Activated T-cell treated with anti-CD3 and anti-CD28 coated beads, Interleukin-2, amount 50 U/mL, for 72 hours (primary cell): ENCODE measurements at places on chromosomes 12 and 14. TPM values are rescaled to one million over a fixed set of nuclear protein-coding genes. Genes with fewer than 3 reads are reported as not detected.

GRCh38 chr14:58200846-58201245 lies 897 bp downstream of the ACTR10 start:
- DNase-seq = no peak

DNA sequence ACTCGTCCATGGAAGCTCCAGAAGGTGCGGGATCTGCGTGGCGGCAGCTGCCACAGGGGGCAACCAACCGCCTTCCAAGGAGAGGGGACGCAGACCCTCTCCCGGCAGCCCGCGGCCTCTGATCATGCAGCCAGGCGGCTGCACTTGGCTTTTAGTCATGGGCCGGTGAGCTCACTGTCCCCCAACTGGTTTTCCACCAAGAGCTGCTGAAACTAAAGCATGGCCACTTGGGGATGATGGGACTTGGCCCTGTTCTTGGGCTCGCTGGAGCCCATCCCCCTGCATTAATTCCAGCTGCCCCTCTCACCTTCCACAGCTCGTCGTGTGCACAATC lies 39.1 kb downstream of the CCDC85C start:
- no peak for DNase-seq

DNA sequence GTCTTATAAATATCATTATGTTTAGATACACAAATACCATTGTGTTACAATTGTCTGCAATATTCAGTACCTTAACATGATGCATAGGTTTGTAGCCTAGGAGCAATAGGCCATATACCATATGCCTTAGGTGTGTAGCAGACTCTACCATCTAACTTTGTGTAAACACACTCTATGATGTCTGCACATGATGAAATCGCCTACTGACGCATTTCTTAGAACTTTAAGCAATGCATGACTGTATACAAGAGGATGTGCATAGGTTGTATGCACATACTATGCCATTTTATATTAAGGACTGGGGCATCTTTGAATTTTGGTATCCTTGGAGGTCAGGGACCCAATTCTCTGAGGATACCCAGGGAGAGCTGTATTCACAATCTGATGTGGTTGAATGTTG lies 10.1 kb upstream of the BTG1 start:
- no peak for DNase-seq

The CACNA2D4 gene
- total RNA-seq = 7.2 TPM

The TAS2R7 gene
- not detected for total RNA-seq
